ENCODE measurements at places on chromosomes 7 and 10.
A peak's percentile ranks its signal among the peaks of the same experiment; 100 is the strongest.

DNA sequence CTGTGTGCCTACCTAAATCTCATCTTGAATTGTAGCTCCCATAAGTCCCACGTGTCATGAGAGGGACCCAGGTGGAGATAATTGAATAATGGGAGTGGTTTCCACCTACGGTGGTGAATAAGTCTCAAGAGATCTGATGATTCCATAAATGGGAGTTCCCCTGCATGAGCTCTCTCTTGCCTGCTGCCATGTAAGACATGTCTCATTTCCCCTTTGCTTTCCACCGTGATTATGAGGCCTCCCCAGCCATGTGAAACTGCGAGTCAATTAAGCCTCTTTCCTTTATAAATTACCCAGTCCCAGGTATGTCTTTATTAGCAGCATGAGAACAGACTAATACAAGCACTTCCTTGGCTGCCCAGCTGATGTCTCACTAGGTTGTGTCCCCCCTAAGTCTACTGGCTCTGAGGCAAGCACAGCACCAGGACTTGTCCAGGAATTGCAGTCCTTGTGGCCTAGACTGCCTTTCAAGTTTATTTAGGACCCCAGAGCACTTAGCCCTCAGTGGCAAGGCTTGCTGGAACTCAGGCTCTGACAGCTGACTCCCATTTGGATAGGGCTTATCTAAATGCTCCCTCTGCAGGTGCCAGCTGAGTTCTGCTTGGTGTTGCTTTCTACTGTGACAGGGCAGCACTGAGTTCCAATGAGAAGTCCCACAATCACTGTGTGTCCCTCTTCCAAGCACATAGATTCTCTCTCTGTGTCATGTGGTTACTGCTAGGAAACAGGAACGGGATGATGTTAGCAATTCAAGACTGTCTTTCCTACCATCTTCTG, 59.0 kb upstream of the TAS2R16 start:
- DNase-seq: no peak

DNA sequence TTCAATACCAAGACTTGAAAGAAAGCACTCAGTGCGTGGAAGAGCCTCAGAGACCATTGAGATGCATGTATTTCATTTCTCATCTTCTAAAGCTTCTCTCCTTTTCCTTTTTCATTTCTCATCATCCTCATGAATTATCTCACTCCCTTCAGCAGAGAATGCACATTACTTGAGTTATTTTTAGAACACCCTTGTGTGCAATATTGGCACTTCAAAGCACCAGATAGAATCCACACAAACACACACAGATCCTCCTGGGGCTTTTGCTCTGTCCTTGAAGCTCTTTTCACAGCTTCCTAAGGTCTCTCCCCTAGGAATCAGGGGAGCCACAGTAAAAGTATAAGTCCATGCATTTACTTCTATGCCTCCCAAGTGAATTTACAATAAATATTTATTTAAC, 18.3 kb downstream of the DGKI start:
- DNase-seq: no peak

DNA sequence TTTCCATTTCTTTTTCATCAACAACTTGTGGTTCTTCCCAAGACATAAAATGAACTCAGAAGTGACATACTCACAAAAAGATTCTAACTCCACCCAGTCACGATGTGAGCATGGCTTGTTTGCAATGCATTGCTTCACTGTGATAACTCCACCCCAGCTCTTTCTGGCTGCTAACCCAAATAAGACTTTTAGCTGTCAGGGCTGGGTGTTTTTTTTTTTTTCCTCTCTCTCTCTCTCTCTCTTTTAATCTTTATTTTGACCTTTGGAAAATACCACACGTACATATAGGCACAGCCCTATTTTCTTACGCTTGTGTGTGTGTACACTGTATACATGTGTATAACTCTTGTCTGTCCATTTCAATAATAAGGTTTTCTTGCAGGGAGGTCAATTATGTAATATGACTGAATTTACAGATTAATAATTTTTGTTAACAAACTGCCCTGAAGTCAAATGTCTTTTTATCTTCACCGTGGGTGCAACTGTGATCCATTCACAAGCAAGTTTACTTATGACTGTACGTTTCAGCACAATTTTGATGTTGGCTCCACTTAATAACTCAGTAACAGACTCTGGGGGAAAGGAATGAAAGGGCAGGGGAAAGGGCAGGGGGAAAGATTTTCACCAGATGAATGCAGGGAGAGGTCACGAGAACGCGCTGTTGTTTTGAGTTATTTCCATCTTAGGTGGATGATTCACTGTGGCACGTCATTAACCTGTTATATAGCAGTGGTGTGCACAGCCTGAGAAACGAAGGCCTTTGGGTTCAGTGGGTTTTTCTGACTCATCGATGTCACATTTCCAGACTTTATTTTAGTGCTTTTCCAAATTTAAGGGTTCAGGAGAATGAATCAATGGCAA, 49.1 kb downstream of the APBB1IP start:
- DNase-seq: peak; percentile 70

DNA sequence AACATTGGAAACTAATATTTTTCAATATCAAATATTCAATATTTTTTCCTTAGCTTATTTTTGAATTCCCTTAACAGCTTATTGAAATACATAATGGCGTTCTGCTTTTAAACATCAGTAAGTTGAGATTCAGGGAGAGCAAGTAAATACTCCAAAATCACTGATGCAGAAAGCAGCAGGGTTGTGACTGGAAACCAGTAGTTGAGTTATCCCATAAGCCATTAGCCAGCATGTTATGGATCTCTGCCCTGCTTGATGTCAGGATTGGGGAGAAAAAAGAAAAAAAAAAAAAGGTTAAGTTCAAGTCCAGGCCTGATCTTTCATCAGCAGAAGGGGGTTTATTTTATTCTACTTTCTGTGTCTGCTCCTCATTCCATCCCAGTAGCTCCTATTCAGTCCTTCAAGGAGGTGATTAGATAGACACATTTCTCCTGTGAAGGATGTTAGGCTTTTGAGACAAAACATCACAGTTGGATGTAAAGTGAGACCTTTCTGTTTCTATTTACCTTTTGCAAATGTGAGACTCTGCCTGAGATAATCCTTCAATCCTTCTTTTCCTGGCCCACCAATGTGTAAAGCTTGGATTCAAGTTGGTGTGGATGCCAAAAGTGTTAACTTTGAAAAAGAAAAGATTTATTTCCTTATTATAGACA, 110.9 kb upstream of the HDAC9 start:
- no peak for DNase-seq

GRCh38 chr10:100749309-100750217, 4.2 kb downstream of the PAX2 start:
- no peak for DNase-seq

GRCh38 chr10:35412003-35412723, 75.9 kb downstream of the CCNY start:
- DNase-seq: no peak

DNA sequence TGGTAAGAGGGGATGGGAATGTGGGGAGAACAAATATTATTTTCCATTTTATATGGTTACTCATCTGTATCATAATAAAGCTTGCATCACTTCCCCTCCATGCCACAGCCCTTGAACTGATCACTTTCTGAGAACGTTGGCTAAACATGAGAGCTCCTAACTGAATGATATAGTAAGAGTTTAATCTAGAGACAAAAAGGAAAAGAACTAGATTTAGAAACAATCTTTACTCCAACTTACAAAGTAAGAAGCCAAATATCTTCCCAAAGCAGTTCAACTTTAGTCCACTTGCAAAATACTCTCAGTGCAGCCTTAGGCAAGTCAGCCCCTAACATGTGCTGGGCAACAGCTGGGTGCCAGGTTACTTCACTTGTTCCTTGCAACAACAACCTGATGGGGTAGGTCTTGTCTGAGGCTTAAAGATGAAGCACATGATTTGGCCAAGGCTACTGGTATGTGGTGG, 20.3 kb downstream of the SMURF1 start:
- no peak for DNase-seq

DNA sequence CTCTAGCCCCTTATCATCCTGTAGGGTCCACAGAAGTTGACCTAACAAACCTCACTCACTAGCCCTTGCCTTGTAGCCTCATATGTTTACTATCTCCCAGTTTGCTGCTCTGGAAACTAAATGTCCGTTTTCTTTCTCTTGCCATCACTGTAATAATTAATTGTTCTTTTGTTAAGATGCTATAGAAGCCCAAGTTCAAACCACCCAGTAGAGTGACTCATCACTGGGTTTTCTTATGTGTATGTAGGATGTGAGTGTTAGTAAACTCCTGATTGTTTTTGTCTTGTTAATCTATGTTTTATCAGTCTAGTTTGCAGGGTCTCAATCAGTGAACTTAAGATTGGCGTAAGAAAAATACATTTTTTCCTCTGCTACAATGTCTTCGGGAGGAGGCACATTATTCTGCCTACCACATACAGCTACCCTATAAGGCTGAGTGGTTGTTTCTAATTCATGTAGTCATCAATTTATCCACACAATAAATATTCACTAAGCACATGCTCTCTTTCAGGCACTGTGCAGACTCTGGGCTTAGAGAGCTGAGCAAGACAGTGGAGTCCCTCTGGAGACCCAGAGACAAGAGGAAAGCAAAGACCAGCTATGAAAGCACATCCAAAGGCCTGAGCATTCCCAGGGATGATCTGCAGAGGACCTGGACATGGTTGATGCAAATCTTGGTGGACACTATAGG, 474.1 kb upstream of the AKR1E2 start:
- no peak for DNase-seq

GRCh38 chr10:116737627-116738327, 4.6 kb downstream of the HSPA12A start:
- DNase-seq: no peak

Data from CD4-positive, CD25-positive, alpha-beta regulatory T cell (primary cell).